ENCODE measurements at places on chromosomes 7 and 10.

DNA sequence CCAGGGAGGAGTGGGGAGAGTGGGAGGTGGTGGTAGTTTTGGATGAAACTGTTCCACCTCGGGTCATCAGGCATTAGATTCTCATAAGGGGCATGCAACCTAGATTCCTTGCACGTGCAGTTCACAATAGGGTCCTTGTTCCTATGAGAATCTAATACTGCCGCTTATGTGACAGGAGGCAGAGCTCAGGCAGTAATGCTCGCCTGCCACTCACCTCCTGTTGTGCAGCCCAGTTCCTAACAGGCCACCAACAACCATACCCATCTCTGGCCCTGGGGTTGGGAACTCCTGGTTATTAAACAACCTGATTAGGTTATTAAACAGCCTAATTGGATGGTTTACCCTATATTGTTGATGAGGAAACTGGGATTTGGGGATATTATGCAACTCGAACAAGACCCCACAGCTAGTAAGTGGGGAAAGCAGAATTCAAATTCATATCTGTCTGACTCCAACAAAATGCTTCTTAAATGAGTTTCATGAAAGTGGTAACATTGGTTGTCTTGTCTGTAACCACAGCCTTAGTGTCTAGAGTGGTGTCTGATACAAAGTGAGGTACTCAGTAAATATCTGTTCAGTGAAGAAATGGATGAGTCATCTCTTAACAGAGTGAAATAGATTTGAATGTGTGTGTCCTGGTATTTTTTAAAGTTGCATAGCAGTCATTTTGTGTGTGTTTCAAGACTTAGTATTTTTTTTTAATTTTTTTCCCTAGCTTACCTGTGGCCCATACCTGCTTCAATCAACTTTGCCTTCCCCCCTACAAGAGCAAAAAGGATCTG, 101.6 kb downstream of the HECTD2 start:
- DNase-seq, result no peak

DNA sequence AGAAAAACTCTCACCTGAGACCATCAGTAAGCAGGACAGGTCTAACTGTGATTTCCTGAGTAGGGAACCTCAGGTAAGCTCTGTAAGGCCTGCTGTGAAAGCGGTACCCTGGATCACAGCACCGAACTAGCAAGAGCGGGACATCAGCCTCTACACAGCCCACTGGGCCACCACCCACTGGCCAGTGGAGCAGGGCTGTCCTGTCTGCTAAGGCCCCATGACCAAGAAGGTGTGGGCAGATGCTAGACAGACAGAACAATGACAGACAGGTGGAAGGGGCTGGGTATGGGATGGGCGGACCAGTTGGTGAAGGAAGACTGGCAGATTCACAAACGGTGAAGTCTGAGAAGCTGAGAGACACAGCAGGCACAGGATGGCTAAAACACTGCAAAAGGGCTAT, 79.4 kb upstream of the DDC start:
- no peak for DNase-seq

GRCh38 chr10:89978081-89978480, 276.7 kb downstream of the KIF20B start:
- DNase-seq, result no peak

- no peak for DNase-seq
Measured at GRCh38 chr10:88992921-88993524, 2.4 kb downstream of the FAS start.

GRCh38 chr10:122468307-122468925, 7.1 kb downstream of the HTRA1 start:
- no peak for DNase-seq
